ENCODE measurements at places on chromosomes 3 and 15. TPM values are rescaled to one million over a fixed set of nuclear protein-coding genes. Genes with fewer than 3 reads are reported as not detected.
A peak's percentile ranks its signal among the peaks of the same experiment; 100 is the strongest.

RTP3 gene
- not detected for total RNA-seq

FGF7 gene
- not detected for total RNA-seq

- H3K36me3 ChIP-seq = no peaks in the 10 kb centered on the region
- H3K27ac ChIP-seq = no peak overlapping the region
- H3K4me1 ChIP-seq = no peaks in the 10 kb centered on the region
- DNase-seq = no peak
Measured at GRCh38 chr3:36444909-36445308, 64.6 kb downstream of the STAC start.

DNA sequence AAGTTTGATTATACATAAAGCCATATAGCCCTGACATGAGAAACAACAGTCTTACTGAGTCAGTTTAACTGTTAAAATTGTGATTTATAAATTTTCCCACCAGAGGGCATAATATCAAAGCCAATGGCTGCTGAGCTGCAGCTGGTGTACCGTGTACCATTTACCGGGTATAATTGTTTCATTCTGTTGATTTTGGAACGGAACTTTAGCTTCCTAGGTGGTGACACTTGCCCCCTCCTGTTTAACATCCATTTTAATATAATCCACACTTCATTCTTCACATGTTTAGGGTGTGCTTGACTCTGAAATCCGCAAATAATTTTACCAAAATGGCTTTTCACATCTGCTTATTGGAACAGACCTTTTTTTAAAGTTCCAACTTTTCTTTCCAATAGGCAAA lies 72.8 kb downstream of the SLC9A9 start:
- H3K36me3 ChIP-seq = no peaks in the 10 kb centered on the region
- no peaks in the 10 kb centered on the region for H3K4me1 ChIP-seq
- DNase-seq = peak; percentile 56
- H3K4me3 ChIP-seq = no peak overlapping the region
- H3K27ac ChIP-seq = no peak overlapping the region
- H3K27me3 ChIP-seq = no peaks in the 10 kb centered on the region

PIERCE2 gene
- 0.86 TPM for total RNA-seq

DNA sequence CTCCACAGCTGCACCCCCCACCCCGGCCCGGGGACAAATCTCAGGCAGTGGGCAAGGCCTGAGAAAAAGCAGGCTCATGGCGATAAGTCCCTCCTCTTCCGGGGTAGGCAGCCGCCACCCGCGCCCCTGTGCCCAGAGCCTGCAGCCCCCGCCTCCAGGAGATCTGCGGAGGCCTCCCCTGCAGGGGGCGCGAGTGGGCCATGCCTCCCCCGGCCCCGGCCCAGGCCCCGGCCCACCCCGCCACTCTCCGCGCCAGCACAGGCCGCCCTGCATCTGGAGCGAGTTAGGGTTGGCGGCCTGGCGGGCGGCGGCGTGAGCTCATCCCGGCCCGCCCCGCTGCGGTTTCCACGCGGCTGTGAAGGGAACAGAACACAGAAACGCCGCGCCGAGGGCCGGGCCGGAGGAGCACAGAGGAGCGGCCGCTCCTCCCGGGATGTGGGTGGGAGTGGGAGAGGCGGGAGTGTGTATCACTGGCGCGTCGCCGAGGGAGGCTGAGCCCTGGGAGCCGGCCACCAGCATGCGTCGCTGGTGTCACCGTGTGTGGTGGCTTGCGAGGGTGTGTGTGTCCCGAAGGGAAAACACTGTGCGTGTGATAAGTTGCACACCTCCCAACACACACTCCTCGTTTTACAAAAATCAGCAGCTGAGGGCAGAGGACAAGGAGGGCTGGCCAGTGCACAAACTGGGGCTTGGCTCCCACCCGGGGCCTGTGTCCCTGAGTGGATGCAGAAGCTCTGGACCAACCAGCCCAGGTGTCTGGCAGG lies 17.2 kb downstream of the MYL3 start:
- no peaks in the 10 kb centered on the region for H3K4me1 ChIP-seq
- H3K36me3 ChIP-seq = no peaks in the 10 kb centered on the region
- peak; percentile 68 for DNase-seq
- H3K4me3 ChIP-seq = peak overlapping the region; percentile 31
- H3K27me3 ChIP-seq = no peaks in the 10 kb centered on the region

GRCh38 chr3:139204728-139205127 lies 139.1 kb upstream of the MRPS22 start:
- no peak overlapping the region for H3K4me3 ChIP-seq
- no peaks in the 10 kb centered on the region for H3K4me1 ChIP-seq
- H3K36me3 ChIP-seq = no peaks in the 10 kb centered on the region
- H3K27ac ChIP-seq = no peak overlapping the region

- no peak for DNase-seq
- no peaks in the 10 kb centered on the region for H3K4me1 ChIP-seq
- no peaks in the 10 kb centered on the region for H3K27me3 ChIP-seq
- H3K36me3 ChIP-seq = no peaks in the 10 kb centered on the region
- H3K4me3 ChIP-seq = no peak overlapping the region
Measured at GRCh38 chr15:87123676-87124382, 1044.2 kb downstream of the AGBL1 start.

DNA sequence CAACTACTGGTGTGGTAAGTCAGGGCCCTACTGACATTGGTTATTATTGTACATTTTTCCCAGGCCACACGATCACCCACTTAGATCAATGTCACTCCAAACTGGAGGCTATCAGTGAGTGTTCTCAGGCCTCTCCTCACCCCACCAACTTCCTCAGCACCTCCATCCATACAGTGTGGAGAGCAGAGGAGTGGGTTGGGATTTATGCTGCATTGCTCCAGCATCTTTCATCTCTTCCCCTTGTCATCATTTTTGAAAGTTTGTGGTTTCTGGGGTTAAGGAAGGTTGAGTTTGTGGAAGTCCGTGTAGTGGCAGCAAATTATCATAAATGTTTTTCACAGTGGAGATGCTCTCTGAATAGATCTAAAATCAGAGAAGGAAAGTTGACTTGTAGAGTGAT lies 60.2 kb downstream of the TLNRD1 start:
- no peak for DNase-seq
- no peak overlapping the region for H3K27ac ChIP-seq
- H3K4me3 ChIP-seq = no peak overlapping the region
- no peaks in the 10 kb centered on the region for H3K27me3 ChIP-seq

GRCh38 chr3:184005941-184006507 lies 11.7 kb downstream of the ABCC5 start:
- peak overlapping the region; percentile 14 for H3K27ac ChIP-seq
- no peaks in the 10 kb centered on the region for H3K27me3 ChIP-seq
- H3K36me3 ChIP-seq = peaks cover 3% of the 10 kb centered on the region
- peaks cover 14% of the 10 kb centered on the region for H3K4me1 ChIP-seq
- H3K4me3 ChIP-seq = no peak overlapping the region

LMCD1 gene
- 4.5 TPM for total RNA-seq

AQR gene
- total RNA-seq = 38.5 TPM

- H3K36me3 ChIP-seq = no peaks in the 10 kb centered on the region
- H3K27me3 ChIP-seq = no peaks in the 10 kb centered on the region
- no peak overlapping the region for H3K4me3 ChIP-seq
- H3K4me1 ChIP-seq = no peaks in the 10 kb centered on the region
- no peak overlapping the region for H3K27ac ChIP-seq
- DNase-seq = no peak
Measured at GRCh38 chr3:61807865-61808276, 246.5 kb downstream of the PTPRG start.

- no peaks in the 10 kb centered on the region for H3K4me1 ChIP-seq
- no peak overlapping the region for H3K27ac ChIP-seq
- H3K27me3 ChIP-seq = no peaks in the 10 kb centered on the region
- peak; percentile 56 for DNase-seq
- H3K36me3 ChIP-seq = no peaks in the 10 kb centered on the region
- H3K4me3 ChIP-seq = no peak overlapping the region
Measured at GRCh38 chr3:198071602-198072287, 111.7 kb downstream of the LMLN start.

BCL2A1 gene
- not detected for total RNA-seq

GRCh38 chr3:143902210-143902609 lies 53.9 kb upstream of the SLC9A9 start:
- H3K4me1 ChIP-seq = no peaks in the 10 kb centered on the region
- H3K36me3 ChIP-seq = no peaks in the 10 kb centered on the region
- H3K27ac ChIP-seq = no peak overlapping the region
- no peak for DNase-seq

MELTF gene
- 2.6 TPM for total RNA-seq

CILP gene
- total RNA-seq = 0.04 TPM

DNA sequence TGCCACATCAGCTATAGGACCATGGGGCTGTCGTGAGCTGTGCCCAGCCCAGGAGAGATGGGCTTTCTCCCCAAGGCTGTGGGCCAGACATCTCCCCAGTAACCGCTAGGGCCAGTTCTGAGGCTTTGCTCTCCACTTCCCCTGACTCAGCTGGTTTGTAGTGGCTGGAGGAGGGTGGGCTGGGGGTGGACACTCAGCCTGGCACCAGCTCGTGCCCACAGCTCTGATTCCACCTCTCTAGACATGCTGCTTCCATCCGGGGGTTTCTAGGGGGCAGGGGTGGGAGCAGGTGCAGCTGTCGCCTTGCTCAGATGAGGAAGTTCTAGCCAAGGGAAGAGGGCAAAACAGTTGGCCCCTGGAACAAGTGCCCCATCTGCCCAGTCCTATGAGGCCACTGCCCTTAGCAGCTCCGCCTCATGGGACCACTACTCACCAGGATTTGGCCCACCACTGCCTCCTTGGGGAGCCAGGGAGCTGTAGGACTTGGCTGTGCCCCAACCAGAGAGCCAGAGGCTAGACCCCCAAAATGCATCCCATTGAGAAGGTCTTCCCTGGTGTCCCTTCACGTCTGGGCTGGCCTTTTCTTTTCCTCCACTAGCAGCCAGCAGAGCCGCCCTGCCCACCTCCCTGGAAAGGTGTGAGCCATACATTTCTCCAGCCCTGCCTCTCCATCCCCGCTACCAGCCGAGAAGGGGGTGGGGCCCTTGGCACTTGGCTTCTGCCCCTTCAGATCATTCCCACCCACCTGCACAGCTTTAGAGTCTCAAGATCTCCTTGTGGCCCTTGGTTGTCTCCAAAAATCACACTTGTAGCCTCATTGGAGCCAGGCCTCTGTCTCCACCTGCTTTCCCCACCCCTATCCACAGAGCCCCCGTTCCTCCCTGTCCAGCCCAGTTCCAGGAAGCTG lies 9.9 kb downstream of the GLYCTK start:
- no peak overlapping the region for H3K4me3 ChIP-seq
- H3K4me1 ChIP-seq = no peaks in the 10 kb centered on the region
- no peaks in the 10 kb centered on the region for H3K27me3 ChIP-seq
- DNase-seq = no peak
- H3K36me3 ChIP-seq = no peaks in the 10 kb centered on the region
- no peak overlapping the region for H3K27ac ChIP-seq

DNA sequence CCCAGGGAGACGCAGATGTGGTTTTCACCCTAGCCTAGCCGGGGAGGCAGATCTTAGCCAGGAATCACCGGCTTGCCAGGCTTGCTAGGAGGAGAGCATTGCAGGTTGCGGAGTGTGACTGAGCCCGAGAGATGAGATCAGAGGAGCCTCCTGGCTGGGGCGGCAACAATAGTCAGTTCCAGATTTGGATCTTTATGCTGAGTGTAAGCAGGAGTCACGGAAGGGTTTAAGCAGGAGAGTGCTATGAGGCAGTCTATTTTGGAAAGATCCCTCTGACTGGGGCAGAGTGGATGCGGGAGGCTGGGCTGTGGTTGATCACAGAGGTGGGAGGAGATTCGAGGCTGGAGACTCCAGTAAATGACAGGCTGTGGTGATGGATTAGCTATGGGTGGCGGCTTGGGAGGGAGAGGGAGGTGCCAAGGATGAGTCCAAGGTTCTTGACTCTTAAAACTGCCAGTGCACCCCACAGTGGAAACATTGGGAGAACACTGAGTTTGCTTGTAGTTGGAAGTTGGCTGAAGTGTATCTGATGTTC lies 10.4 kb upstream of the BAHD1 start:
- peak; percentile 77 for DNase-seq
- no peaks in the 10 kb centered on the region for H3K36me3 ChIP-seq
- H3K27me3 ChIP-seq = no peaks in the 10 kb centered on the region
- no peak overlapping the region for H3K4me3 ChIP-seq
- no peak overlapping the region for H3K27ac ChIP-seq
- H3K4me1 ChIP-seq = peaks cover 17% of the 10 kb centered on the region

GRCh38 chr3:186264608-186265400 lies 97.2 kb downstream of the DGKG start:
- H3K4me1 ChIP-seq = peaks cover 14% of the 10 kb centered on the region
- H3K27me3 ChIP-seq = no peaks in the 10 kb centered on the region
- H3K4me3 ChIP-seq = no peak overlapping the region
- DNase-seq = no peak

DNA sequence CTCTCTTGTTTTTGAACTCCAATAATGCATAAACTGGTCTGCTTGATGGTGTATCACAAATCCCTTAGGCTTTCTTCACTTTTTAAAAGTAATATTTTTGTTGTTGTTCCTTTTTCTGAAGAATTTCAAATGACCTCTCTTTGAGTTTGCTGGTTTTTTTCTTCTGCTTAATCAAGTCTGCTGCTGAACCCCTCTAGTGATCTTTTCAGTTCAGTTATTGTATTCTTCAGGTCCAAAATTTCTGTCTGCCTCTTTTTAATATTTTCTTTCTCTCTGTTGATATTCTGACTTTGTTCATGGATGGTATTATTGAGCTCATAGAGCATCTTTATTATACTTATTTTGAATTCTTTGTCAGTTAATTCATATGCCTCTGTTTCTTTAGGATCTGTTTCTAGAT lies 21.8 kb upstream of the CEP152 start:
- no peak for DNase-seq
- H3K4me1 ChIP-seq = no peaks in the 10 kb centered on the region
- no peak overlapping the region for H3K4me3 ChIP-seq
- H3K36me3 ChIP-seq = no peaks in the 10 kb centered on the region
- no peaks in the 10 kb centered on the region for H3K27me3 ChIP-seq

DNA sequence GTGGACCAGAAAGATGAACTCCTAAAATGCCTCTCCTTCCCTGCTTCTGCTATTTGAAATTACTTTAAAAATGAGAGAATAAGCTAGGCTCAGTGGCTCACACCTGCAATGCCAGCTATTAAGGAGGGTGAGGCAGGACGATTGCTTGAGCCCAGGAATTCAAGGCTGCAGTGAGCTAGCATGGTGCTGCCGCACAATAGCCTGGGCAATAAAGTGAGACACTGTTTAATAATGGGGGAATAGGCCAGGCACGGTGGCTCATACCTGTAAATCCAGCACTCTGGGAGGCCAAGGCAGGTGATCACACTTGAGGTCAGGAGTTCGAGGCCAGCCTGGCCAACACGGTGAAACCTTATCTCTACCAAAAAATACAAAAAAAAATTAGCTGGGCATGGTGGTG lies 271.1 kb downstream of the FOXP1 start:
- DNase-seq = no peak
- no peaks in the 10 kb centered on the region for H3K4me1 ChIP-seq
- H3K27ac ChIP-seq = no peak overlapping the region
- no peaks in the 10 kb centered on the region for H3K27me3 ChIP-seq

MYO5C gene
- total RNA-seq = 0.63 TPM

C2CD4A gene
- 0.34 TPM for total RNA-seq

DNA sequence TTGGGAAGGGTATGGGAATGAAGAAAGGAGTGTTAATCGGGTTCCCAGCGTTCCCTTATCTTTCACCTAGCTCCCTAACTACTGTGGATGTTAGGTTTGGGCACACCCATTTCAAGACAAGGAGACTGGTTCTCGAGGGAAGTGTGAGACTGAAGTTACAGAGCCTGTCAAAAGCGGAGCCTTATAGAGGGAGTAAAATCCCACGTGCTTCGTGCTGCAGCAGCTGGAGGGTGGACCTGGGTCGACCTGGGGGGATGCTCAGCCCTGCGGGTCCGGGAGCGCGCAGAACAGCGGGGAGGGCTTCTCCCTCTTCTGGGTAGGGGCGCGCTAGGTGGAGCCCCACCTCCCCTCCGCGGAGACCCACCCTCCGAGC lies 314 bp upstream of the TMED3 start:
- peaks cover 5% of the 10 kb centered on the region for H3K4me1 ChIP-seq
- no peak overlapping the region for H3K27ac ChIP-seq
- H3K4me3 ChIP-seq = peak overlapping the region; percentile 97
- H3K27me3 ChIP-seq = peaks cover 36% of the 10 kb centered on the region
- DNase-seq = peak; percentile 60

STAC gene
- 2.0 TPM for total RNA-seq

GRCh38 chr3:112319516-112320276 lies 13.3 kb upstream of the CD200 start:
- H3K27me3 ChIP-seq = no peaks in the 10 kb centered on the region

POMGNT2 gene
- 6.5 TPM for total RNA-seq
